ENCODE measurements at places on chromosomes 6 and 20.

DNA sequence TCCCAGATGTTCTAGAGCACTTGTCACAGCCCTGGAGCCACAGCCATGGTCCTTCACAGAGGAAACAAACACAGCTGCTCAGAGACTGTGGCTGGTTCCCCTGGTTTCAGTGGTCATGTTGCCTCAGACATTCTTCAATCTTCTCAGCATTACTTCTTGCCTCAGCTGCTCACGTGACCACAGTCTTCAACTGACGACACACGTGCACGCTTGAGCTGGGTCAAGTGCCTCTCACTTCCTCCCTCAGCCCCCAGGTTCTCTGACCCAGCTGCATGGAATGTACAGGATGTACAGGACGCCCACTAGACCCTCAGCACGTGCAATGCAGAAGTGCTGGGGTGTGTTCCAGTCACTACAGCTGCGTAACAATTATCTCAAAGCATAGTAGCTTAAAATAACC, 159.8 kb upstream of the GGTLC1 start:
- no peak for DNase-seq

DNA sequence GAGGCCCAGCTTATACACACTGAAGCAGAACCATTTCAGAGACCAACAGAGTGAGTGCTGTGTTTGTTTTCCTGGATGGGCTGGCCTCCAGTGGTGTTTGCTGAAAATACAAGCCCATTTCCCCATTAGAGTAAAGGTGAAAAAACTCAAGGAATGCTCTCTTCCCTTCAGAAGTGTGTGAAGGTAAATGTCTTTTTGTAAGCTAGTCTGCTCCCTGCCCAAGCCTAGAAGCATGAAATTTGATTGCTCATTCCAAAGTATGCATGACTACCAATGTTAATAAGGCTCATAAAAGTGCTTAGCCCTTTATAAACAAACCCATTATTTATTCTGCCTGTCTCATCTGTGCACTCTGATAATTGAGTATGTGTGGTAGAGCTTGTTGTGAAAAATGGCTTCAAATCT, 59.1 kb downstream of the ADGRF1 start:
- no peak for DNase-seq

DNA sequence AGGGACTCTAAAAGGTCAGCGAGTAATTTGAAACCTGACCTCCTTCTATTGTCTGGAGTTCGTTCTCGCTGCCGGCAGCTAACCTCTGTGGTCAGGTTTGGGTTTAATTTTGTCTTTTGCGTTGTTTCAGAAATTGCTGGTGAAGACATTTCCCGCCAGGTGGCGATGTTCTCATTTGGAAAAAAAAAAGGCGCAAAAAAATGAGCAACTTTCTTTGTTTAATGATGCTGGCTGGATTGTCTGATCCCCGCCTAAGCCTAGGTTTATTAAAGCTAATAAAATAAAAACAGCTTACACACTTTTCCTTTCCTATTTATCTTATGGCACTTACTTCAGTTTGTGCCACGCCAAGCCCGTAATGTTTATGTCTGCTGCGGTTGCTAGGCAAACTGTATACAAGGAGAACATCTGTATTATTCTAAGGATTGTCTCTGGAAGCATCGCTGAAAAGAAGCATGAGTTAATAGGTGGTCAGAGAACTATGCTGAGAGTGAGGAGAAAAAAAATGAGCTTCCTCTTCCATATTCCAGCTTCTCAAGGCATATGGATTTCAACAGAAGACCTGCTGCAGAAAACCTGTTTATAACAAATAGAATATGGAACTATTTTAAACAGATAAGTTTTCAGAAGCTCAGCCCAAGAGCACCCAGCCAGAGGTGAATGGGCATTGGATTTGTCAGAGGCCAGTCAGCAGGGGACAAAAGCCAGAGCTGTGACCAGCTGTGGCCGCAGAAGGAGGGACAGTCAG, 205.7 kb downstream of the DOK5 start:
- DNase-seq, result no peak

DNA sequence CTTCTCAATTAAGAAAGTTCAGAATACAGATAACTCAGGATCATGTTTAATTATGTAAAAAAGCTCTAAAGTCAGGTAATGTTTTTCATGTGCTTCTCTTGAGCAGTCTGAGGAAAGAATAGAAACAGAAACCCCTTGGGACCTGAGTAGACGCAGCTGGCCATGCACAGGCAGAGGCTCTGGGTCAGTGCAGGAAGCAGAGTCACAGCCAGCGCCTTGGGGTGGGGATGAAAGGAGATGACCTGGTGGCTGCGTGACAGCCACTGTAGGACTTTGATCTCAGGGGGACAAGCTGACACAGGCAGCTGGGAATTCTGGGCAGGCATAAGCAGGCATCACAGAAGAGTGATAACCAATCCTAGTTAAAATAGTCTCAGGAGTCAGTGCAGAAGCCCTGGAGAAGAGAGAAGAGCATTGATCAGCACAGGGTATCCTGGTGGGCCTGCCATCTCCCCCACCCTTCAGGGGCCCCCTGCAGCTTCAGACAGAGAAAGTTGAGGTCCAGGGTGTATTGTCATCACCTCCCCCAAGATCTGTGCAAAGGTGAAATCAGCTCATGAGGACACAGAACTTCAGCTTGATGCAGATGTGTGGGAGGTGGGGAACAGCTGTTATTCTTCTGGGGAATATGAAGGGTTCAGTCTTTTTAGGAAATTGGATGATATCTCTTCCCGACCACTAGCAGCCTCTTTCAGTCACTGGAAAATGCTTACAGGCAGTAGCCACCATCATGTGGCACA, 6.4 kb downstream of the HLA-DQB1 start:
- DNase-seq, result no peak

GRCh38 chr6:56689663-56690062, 47.0 kb upstream of the DST start:
- no peak for DNase-seq

GRCh38 chr6:104357928-104358327, 501.8 kb downstream of the HACE1 start:
- DNase-seq, result no peak
